ENCODE measurements at places on chromosomes 2 and 18.
A peak's percentile ranks its signal among the peaks of the same experiment; 100 is the strongest.

DNA sequence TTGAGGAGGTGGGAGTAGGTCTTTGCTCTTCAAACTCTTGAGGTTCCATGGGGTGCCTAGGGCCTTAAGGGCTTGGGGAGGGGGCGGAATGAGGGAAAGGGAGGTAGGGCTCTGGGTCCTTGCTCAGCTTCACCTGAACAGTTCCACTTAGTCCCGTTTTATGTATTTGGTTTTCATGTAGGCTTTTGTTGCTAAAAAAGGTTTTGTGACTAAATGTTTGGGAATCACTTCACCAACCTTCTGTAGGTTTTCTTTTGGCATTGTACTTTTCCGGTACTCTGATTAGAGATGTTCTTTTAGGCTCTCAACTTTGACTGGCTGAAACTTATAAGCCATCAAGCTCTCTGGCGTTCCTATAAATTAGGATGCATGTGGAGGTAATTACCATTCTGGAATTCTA, 108.1 kb downstream of the MYCN start:
- no peak for DNase-seq

DNA sequence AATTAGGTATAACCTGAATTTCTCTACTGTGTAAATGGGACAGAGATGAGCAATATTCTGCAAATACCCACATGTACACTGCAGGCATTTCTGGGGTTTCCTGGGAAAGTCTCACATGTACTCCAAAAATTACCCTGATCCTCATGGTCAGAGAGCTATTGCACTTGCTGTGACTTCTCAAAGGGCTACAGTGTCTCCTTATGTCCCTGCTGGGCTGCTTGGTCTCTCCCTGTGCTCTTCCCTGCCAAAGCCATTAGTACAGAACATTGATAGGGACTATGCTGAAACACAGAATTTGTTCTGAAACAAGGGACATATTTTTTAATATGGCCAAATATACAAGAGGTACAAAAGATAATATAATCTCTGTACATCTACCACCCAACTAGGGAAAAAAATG, 924.4 kb upstream of the NXPH2 start:
- no peak for DNase-seq

DNA sequence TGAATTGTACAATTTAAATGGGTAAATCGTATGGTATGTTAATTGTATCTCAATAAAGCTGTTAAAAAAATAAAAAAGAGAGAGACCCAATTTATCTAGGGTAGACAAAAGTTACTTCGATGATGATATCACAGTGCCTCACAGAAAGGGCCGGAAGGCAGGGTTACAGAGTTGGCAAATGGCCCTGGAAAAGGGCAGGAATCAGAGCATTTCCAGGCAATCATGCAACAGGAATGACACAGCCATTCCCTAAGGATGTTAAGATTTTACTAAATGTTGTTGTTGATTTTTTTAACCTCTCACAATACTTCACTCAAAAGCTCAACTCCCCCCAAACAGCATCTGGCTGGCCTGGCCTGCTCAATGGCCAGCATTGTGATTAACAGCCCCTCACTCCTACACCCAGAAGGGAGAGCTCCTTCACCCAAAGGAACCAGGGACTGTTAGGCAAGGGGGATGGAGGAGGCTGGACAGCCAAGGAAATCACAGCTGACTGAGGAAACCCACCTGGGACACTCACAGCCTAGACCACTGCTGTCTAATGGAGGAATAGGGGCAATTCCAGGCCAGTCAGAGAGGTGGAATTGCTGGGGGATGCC, 7.7 kb upstream of the SP100 start:
- no peak for DNase-seq

DNA sequence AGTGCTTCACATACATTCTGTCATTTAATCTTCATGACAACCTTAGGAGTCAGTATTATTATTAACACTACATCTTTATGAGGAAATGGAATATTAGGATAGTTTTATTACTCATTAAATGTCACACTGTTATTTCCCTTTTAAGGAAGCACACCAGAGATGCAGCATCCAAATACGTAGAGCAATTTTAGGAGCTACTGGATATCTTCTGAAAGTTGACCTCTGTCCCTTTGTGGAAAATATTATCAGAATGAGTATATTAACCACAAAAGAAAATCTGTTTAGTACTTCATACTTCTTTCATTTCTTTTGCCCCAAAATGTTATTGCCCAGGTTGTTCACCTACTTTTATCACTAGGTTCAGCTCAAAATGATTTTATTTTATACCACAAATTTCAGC, 72.9 kb upstream of the APCDD1 start:
- DNase-seq: no peak

GRCh38 chr2:133986081-133986837, 267.6 kb upstream of the MGAT5 start:
- no peak for DNase-seq

- no peak for DNase-seq
Measured at GRCh38 chr18:60892855-60893254, 440.4 kb upstream of the CDH20 start.

DNA sequence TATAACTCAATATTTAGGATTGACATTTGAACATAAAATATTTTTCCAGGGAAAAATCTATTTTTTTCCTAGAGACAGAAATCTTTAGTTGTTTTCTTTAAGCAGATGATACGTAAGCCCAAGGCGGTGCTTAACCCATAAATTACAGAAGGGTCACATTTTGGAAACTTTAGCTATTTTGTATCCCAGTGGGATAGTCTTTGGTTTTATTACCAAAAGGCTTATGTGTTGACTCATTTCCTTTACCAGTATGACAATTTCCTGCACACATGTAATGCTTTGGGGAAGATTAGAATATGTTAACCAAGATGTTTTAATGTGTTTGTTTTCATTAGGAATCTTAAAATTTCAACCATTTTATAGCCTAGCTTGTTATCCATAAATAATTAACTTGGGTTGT, 24.8 kb downstream of the DYNC1I2 start:
- no peak for DNase-seq

DNA sequence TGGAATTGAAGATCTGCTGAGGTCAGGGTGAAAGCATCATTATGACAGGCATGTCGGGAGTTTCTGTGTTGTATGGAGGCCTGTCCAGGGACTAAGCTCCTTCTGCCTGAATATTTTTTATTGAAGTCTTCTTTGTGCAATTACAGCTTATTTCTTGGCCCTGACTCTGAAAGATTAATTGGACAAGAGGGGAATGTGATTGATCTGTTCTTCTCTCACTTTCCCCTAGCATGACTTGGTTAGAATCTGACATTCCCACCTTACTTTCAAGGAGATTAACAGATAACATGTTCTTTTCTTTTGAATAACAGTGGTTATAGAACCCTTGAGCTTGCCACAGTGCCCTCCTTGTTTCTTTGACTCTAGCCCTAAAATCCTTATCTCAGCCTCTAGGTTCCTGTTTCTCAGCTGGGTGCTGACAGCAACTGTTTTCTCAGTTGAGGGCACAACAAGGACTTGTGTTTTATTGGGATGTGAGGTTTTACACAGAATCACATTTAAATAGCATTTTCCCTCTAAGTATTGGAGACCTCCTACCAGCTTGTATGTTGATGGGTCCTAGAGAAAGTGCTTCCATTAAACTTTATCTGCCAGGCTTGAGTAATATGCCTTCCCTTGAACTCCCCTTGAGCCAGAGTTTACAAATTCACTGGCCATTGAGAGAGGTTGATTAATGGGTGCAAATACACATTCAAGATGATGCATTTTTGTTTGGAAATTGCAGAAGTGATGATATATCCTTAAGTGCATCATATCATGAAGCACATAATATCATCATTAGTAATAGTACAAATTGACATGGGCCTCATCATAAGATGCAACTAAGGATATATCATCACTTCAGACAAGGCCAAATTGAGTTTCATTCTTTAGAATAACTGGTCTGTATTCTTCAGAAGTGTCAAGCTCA, 12.5 kb downstream of the TTLL4 start:
- DNase-seq: no peak

DNA sequence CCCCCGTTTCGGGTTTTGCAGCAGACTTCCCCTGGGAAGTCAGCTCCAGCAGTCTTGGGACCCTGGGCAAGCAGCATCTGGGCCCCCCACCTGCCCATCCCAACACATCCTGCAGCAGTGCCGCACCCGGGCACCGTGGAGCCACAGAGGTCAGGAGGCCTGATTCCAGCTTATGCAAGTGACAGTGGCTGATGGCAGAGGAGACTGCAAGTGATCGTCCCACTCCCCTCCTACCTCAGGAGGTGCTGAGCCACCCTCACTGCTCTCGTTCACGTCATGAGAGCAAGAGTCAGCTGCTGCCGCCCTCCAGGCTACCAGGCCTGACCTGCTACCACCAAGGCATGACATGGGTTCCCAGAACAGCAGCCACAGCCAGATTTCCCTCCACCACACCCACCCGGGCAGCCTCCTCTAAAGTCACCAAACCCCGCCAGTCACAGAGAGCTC, 18.2 kb downstream of the COX7A2L start:
- DNase-seq: no peak

GRCh38 chr2:70322518-70322917, 20.7 kb upstream of the FAM136A start:
- no peak for DNase-seq

DNA sequence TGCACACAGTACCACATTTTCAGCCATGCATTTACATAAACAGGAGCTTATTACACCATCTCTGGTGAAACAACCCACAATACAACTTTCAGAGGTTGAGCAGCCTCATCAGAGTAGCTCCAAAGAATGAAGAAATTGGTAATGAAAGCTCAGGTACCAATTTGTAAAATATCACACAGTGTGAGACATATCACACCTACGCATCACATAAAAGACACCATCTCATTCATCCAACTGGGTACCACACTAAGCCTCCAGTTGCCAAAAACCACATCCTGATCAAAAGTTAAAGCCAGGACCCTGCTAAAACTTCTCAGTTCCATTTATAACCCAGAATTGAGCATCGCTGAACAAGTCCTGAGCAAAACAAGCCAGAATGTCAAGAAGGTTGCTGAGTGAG, 4.6 kb downstream of the TMEM163 start:
- DNase-seq: peak; percentile 13

DNA sequence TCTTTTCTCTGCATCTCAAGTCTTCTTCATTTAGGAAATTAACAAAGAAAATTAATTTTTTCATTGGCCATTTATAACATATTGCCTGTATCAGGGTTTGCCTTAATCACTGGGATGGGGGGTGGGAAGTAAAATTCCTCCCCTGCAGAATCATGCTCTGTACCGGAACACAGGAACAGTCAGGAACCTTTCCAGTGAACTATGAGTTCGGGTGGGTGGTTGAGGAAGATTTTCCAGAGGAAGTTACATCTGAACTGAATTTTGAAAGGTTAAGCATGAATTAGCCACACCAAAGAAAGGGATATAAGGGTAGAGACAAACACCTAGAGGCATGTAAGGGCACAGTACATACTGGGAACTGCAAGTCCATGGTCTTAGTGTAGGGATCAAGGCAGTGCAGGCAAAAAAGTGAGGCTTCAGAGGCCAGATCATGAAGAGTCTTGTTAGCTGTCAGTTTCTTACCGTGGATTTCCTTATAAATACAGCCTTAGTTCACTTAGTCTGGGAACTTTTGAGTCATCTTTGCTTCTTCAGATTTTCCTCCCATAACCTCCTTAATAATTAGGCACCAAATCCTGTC, 55.6 kb downstream of the FAM117B start:
- no peak for DNase-seq

DNA sequence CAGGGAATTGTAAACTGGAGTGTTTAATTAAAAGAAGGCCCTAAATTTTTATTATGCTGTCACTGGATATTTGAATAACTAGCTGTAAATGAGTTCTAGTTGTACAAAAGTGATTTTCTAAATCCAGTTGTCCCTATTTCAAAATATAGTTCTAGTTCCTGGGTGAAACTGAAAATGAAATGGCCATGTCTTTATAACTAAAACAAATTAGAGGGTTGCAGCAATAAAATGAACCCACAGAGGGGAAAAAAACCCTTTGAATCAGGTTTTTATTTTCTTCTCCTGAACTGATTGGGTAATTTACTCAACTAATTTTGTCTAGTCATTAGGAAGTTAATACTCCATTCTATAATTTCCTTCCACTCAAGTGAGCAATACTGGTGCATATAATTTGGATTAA, 55.6 kb upstream of the MAP4K3 start:
- no peak for DNase-seq

DNA sequence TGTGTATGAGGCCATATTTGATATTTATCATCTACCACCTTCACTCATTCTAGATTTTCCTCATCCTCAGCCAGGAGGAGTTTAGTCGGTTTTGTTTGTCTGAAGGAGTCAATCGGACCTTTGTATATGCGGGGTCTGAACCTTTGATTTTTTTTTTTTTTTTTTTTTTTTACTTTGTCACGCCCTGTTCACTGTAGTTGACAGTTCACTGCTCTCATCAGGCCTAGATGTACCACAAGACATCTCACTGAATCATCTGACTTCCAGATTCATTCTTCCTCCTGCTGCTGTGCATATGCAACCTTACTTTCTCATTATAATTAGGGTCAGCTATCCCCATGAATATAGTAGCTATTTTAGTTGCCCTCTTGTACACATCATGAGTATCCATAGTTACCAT, 133.2 kb downstream of the ARHGAP15 start:
- DNase-seq: no peak

DNA sequence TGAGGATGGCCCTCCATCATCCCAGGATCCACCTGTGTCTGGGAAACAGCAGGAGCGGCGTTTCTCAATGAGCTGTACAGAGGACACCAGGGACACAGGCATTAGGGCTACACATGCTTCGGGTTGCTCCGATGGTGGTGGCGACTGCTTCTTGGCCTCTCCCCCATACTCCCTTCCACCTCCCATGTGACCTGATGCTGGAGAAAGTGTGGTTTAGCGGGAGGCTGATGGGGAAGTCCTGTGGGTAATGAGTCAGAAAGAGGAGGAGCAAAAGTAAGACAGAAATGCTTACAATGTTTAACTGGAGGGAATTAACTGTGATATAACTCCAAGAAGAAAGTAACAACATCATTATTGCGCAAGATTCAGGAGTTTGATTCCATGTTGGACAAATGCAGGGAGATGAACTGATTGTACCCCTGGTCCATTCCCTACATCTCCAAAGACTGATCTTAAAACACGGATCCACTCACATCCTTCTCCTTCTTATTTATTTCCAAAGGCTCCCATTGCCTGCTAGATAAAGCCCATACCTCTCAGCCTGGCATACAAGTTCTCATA, 186.6 kb downstream of the NRP2 start:
- DNase-seq: peak; percentile 4

DNA sequence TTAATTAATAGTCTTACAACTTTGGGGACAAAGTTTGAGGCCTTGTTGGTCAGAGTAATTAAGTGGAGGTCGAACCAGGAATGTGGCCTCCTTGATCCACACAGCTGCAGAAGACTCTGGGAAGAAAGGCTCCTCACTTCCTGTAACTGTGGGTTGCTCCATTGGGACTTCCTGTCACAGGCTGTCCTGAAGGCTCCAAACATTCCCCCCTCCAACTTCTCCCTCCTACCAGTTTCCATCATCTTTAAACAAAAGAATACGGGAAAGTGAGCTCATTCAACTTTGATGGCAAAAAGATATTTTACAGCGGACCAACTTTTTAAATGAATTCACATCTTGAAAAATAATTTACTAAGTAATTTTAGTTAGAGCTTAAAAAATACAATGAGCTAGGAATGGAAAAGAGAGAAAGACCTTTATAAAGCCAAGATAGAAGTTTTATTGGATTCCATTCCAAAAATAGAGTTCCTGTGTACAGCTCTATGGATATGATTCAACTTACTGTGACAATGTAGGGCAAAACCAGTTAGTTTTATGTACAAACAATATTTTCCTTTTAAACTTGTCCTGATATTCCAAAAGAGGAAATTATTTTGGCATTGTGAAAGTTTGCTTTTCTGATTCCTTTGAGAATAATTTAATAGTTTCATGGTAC, 212.0 kb upstream of the NABP1 start:
- DNase-seq: no peak
